A549 (cell line): ENCODE measurements at places on chromosomes 16 and 17.

DNA sequence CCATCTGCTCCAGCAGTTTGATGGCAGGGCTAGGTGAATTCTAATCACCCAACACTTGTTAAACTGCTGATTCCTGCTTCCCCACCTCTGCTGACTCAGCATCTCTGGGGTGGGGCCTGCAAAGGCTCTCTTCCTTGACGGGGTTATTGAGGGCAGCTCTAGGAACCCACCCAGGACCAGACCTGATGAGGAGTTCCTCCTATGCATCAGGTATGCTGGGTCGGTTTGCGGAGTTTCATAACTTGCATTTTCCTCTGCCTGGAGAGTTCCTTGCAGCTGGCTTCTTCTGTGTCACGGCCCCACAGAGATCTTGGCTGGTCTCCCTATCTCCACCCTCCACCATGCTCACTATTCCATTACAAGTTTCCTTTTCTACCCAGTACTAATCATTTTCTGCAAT, 93.4 kb upstream of the CCL2 start:
- no peak for DNase-seq

DNA sequence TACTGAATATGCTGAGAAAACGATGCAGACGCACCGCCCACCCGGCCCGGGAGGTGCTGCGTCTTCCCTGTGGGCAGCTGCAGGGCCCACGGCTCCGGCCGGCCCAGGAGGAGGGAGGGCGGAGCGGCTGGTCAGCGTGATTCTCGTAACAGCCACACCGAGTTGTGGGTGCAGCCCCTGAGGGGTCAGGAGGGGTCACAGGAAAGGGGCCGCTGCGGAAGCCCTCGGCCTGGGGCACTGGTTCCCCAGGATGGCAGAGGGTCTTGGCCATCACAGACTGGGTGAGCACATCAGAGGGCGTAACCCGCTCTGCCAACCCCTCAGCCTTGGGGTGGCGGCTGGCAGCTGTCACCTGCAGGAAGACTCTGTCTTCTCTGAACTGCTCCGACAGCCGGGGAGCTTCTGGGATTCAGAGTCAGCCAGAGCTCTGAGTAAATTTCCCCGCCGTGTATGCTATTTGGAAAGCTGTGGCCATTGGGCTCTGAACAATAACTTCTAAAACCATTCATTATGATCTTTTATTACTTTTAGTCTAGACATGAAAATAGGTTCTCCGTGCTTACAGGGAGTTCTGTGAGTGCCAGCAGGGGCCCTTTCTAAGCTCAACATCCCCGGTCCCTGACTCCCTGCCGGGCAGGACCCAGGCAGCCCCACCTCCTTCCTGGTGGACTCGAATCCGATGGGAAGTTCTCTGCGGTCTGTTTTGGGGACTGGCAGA, 87.4 kb upstream of the CHMP6 start:
- no peak for DNase-seq

- DNase-seq = peak; percentile 99
These were observed at the start of gene GSPT1 for GRCh38 chr16:11915644-11916523. Gene GSPT1 (minus strand): TSS chr16:11915956. CDS start chr16:11915720, 236 bp downstream.

GRCh38 chr16:4401094-4401501, 15.3 kb downstream of the CORO7 start:
- DNase-seq = no peak

DNA sequence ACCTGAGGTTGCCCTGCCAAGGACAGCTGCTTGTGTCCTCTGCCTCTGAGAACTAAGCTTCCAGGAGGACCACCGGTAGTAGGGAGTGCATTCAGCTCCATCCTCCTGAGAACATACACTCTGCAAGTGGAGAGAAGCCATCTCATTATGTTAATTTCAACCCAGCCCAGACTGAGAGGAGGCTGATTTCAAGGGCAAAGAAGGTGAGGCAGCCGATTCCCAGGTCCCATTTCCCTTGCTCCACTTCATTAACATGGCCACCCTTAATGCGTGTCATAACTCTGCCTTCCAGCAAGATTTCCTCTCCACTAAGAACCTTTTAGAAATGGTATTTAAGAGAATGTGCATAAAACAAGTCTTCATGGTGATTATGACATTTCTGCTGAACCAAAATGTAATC, 72.5 kb downstream of the CDH13 start:
- DNase-seq = no peak

DNA sequence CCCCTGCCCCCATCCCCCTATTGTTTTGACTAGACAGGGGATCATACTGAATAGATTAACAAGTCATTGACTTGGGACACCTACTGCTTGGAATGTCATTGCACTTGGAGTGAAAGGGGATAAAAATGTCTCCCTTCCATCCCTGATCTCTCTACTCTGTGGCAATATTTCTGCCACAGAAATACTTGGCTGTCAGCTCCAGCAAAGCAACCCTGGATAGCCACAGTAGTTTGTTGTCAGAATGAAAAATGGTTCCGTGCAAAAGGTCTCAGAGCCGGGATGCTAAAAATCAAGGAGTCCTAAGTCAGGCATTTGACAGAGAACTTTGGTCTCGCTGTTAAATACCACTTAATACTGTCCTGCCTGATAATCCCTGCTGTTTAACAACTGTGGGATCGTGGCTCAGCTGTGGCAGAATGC, 722.0 kb upstream of the SOX9 start:
- no peak for DNase-seq

- no peak for DNase-seq
These were observed 16.6 kb downstream of the TBC1D16 start for GRCh38 chr17:80018917-80019651.

- DNase-seq = no peak
These were observed 662 bp downstream of the COTL1 start for GRCh38 chr16:84617041-84617790.

DNA sequence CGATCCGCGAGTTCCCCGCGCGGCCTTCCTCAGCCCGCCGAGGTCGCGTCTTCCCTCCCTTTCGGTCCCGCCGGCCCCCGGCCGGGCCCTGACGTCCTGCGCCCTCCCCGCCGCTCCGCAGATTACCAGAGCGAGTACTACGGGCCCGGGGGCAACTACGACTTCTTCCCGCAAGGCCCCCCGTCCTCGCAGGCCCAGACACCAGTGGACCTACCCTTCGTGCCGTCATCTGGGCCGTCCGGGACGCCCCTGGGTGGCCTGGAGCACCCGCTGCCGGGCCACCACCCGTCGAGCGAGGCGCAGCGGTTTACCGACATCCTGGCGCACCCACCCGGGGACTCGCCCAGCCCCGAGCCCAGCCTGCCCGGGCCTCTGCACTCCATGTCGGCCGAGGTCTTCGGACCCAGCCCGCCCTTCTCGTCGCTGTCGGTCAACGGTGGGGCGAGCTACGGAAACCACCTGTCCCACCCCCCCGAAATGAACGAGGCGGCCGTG, 5.4 kb downstream of the LHX1 start:
- DNase-seq = no peak

DNA sequence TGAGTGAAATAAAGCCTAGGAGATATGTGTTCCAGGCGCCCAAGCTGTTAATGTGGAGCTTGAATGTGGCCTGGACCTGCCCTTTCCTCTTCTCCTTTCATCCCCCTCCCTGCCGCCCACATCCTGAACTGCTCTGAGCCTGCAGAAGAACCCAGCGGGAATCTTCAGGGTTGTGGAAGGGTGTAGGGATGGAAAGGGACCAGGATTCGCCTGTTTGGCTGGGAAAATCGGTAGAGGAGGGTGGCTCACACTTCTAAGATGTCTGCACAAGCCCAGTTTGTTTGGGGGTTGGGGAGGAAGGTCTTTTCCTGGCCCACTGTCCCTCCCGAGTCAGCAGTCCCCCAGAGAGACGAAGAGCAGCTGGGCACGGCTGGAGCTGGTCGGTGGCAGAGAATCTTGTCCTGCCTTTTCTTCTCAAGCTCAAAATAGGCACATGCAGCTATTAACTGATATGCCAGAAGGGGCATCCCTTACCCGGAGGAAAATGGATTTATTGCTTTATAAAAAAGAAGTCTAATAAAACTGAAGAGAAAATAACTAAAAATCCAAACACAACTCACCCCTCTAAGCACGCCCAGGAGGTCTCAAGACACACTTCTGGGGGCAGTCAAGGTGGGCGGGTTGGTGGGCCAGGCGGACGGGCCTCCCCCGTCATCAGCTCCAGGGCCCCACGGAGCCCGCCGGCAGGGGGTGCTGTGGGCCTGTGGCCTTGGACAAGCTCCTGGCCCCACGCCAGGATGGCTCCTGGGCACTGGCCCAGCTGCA, 11.5 kb upstream of the PITPNA start:
- peak; percentile 92 for DNase-seq

GRCh38 chr16:680625-680945, 375 bp downstream of the STUB1 start:
- DNase-seq = no peak

DNA sequence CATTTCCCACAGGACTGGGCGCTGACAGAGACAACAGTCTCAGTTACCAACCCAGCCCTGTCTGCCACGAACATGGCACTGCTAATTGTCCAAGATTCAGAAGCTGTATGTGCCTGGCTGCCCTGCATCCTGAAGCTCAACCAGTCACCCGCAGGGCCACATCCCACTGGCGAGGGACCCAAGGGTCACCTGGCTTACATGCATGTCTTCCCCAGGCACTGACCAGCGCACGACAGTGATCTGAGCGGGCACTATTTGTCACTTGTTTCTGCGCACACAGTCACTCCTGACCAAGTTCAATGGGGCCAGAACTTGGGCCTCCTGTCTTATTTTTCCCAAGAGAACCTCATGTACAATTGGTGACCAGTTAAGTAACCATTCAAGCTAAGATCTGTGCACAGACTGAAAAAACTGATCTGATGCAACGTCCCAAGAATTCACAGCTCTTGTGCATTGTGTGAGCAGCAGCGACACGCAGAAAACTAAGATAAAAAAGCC, 13.1 kb downstream of the USP7 start:
- DNase-seq = no peak

DNA sequence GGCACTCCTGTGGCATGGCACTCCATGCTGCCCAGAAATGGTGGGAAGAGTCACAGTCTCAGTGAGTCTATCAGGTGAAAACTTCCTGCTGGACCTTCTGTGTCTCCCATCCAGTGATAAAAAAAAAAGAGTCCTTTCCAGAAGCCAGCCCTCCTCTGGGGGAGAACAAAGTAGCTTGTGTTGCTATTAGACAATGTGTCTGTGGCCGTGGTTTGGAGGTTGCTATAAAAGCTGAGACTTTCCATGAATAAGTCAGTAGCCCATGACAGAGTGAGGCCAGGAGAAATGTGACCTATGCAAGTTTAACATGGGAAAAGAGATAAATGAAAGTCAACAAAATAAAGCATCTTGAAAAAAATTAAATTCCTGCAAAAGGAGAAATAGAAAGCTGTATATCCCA, 250.7 kb upstream of the MON1B start:
- no peak for DNase-seq

- no peak for DNase-seq
These were observed 293.1 kb downstream of the MAP2K4 start for GRCh38 chr17:12313786-12314185.

- DNase-seq = no peak
These were observed 13.9 kb upstream of the PRPSAP1 start for GRCh38 chr17:76367642-76368041.

GRCh38 chr16:52535076-52535475, 11.9 kb downstream of the TOX3 start:
- DNase-seq = no peak

GRCh38 chr17:60933739-60934138, 256.1 kb downstream of the BCAS3 start:
- no peak for DNase-seq
